ENCODE measurements at places on chromosomes 3 and 15.

DNA sequence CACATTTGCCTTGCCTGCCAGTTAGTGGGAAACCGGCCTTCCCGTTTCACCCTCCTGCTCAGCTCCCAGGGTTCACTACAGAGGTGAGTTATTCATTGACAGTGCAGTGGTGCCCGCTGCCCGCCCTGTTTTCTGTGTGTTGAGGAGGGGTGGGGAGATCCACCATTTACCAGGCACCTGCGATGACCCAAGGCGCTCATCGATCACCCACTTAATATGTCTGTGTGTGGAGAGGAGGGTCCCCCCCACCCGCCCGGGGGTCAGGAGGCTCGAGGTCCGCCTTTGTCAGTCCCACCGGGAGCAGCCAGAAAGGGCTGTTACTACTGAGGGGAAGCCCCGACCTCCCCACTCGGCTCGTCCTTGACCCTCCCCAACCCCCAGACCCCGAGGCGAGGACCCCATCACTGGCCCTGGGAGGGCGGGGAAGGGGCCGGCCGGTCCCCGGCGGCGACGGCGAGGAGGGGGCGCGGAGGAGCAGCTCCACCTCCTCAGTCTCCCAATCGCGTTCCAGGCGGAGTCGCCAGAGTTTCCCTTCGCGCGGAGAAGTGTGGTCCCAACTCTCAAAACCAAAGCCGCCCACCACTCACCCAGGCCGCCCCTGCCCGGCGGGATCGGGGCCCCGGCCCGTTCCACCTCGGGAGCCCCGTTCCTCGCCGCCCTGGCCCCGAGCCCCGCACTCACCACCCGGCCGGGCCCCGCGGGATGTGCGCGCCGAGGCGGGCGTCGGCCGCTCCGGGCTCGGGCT lies 1.1 kb downstream of the PLXNB1 start:
- DNase-seq, result no peak

- no peak for DNase-seq
Observed at GRCh38 chr3:136958939-136959338, 1.2 kb downstream of the IL20RB start.

GRCh38 chr3:133750259-133750656 lies 4.1 kb downstream of the TF start:
- no peak for DNase-seq

DNA sequence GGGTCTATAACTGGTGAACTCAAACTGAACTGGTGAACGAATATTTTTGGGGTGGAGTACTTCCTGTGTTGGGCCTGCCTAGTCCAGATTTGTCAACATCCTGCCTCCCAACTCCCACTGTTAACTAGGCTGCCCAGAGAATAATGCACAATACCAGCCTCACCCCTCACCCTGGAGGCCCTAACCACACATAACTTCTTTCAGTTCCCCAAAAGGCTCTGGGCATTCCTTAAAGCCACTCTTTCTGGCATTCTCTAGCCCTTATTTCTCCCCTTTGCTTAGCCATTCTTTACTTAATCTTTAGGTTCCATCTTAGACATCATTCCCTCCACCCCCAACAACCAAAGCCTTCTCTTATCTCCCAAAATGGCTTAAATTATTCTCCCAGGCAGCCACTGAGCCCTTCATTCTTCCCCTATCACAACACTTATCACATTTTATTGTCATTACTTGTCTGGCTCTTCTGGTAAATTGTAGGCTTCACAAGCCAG lies 9.1 kb upstream of the SEC11A start:
- no peak for DNase-seq

All from stimulated activated CD8-positive, alpha-beta memory T cell treated with anti-CD3 and anti-CD28 coated beads, Interleukin-4, amount 100 ng/mL, for 1 hour (primary cell).